ENCODE measurements at places on chromosomes 3 and 15.
A peak's percentile ranks its signal among the peaks of the same experiment; 100 is the strongest.

GRCh38 chr3:157100096-157100477 is 59.9 kb downstream of the CCNL1 start:
- DNase-seq = no peak

GRCh38 chr15:50653156-50653743 is 33.3 kb downstream of the TRPM7 start:
- no peak for DNase-seq

- no peak for DNase-seq
Observed at GRCh38 chr3:149610351-149611105, 47.3 kb downstream of the WWTR1 start.

DNA sequence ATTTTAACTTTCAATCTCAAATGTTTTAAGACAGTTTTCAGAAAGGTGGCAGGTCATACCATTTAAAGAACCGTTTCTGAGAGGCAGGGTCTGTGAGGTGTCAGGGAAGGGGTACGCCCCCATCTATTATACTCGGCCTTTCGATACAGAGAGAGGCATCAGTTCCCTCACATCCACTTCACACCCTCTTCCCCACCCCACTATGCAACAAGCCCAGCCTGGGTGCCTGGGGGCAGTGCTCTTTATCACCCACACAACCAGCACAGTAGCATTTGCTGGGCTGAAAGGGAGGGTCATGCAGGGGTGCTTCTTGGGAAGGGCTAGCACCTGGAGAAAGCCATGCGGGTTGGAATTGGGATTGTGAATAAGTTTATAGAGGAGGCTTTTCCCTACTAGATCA is 56.0 kb upstream of the KCNMB2 start:
- no peak for DNase-seq

DNA sequence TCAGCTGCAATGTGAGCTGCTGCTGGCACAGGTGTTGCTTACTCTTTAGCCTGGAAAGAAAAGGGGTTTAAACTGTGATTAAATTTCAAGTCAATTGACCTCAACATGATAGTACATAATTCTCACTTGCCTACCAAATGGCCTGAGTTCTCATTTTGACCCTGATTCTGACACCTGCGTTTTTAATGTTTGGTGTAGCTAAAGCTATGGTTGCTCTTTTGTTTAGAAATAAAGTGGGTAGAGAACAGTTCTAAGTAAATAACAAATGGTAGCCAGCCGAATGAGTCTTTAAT is 100.8 kb upstream of the SOX2 start:
- DNase-seq = peak; percentile 72

DNA sequence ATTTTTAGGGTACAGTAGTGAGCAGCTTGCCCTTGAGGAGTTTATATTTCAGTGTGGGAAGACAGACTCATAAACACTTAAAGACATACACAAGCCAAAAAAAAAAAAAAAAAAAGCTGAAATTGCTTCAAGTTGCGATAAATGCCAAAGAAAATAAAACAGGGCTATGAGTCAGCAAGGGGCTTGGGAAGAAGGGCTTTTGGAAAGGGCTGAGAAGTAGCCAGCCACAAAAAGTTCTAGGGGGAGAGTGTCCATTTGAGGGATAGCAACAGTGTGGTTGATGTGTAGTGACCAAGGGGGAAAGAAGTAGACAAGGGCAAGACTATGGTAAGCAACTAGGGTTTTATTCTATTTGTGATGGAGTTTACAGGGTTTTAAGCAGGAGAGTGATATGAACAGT is 185.5 kb downstream of the ADAMTS9 start:
- no peak for DNase-seq

GRCh38 chr3:79515072-79515471 is 252.7 kb downstream of the ROBO1 start:
- DNase-seq = no peak

- no peak for DNase-seq
Observed at GRCh38 chr15:68570974-68571373, 7.8 kb upstream of the CORO2B start.

DNA sequence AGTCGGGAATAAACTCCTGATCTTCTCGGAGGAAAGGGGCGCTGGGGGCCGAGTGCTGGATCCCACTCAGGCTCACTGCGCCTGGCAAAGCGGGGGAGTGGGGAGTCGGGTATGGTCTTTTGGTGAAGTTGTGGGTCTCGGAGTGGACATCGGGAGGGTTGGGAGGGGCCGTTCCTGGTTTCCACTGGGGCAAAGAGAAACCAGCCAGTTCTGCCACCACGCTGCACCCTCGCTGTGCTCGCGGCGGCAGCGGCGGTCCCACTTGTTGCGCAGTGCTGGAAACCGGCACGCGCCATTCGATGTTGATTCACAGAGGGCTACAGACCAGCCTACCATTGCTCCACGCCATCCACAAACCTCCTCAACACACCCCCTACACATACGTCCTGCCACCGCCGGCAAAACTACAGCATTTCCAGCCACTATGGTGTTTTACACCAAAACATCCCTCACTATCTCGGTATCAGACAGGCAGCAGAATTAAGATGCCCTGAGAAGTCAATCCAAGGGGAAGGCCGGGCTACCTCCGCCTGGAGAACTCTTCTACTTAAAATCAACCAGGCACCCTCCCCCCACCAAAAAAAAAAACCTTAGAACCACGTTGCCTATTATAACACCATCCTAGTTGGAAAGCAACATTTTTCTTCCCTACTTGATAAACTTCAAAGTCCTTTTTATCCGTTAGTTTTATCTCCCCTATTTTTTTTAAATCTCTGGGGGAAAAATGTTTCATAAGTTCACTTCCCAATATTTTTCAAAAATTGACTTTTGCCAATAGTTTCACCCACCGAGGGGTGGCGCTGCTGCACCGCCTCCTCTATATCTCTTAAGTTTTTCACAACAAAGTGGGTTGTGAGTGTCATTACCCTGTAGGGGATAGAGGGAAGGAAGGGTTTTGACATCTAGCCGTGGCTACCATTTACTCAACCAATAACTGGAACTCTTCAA is 3.6 kb downstream of the BCL6 start:
- DNase-seq = peak; percentile 67

DNA sequence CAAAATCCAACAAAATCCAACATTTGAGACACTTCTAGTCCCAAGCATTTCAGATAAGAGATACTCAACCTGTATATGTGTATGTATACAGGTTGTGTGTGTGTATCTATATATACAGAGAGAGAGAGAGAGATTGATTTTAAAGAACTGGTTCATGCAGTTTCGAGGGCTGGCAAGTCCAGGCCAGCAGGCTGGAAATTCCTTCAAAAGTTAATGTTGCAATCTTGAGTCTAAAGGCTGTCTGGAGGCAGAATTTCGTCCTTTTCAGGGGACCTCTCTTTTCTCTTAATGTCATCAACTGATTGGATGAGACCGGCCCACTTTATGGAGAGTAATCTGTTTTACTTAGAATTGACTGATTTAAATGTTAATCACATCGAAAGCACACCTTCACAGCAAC is 199.6 kb upstream of the IL12A start:
- no peak for DNase-seq

GRCh38 chr3:38567498-38567897 is 71.4 kb downstream of the EXOG start:
- DNase-seq = no peak

GRCh38 chr3:45199837-45200648 is 26.0 kb downstream of the TMEM158 start:
- no peak for DNase-seq

DNA sequence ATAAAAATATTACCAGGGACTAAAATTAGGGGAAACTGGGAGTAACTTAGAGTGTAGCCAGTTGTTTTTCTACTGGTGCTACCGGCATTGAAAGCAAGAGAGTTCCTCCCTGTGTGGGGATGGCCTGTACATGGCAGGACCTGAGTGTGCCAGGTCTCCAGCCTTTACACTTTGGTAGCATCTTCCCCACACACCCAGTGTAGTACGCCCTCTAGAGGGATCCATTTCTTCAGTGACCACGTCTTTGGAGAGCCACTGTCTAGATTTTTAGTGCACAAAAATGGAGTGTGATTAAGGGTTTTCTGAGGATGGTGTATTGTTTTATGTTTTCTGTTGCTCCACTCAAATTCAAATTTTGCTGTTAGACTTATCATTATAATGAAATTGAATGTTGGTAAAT is 507.0 kb upstream of the TPRG1 start:
- no peak for DNase-seq

DNA sequence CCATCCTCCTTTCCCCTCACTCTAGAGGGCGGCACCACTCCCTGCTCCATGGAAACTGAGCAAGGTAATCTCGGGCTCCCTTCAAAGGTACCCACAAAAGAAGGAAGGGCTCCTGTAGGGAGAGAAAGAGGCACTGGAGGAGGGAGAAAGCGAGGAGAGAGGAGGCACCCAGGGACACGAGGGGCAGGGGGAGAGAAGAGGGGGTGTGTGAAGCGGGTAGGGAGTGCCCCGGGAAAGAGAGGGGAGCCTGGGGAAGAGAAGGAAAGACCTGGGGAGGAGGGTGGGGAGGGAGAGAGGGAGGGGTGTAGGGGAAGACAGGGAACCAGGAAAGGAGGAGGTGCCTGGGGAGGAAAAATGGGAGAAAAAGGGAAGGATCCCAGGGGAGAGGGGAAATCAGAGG is 523 bp downstream of the VILL start:
- no peak for DNase-seq
